A549 (cell line): ENCODE measurements at places on chromosomes 5 and 9. TPM values are rescaled to one million over a fixed set of nuclear protein-coding genes. Genes with fewer than 3 reads are reported as not detected.
A peak's percentile ranks its signal among the peaks of the same experiment; 100 is the strongest.

GRCh38 chr9:96532173-96532572, 82.2 kb downstream of the HABP4 start:
- DNase-seq: no peak

DNA sequence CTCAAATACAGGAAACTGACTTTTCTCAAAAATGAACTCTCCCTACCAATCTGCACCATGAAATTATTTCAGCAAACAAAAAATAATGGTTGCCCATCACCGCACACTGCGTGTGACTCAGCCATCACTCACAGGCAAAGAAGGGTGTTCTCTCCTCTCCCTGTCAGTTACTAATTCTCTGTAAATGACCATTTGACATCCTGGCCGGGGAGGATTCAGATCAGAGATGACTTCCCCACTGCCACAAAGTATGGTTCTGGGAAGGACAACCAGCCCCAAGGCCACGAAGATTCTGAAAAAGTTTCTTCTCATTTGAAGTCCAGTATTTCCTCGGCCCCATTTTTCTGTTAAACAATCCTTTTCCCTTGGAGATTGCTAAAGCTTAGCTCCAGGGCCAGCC, 199.4 kb downstream of the AUH start:
- DNase-seq: no peak

- DNase-seq: no peak
Observed at GRCh38 chr9:127448112-127448805, 2.9 kb downstream of the RPL12 start.

- peak; percentile 35 for DNase-seq
Observed at GRCh38 chr9:91659529-91660495, 236.2 kb upstream of the NFIL3 start.

GRCh38 chr9:4617752-4618151, 44.3 kb upstream of the PLPP6 start:
- DNase-seq: no peak

DNA sequence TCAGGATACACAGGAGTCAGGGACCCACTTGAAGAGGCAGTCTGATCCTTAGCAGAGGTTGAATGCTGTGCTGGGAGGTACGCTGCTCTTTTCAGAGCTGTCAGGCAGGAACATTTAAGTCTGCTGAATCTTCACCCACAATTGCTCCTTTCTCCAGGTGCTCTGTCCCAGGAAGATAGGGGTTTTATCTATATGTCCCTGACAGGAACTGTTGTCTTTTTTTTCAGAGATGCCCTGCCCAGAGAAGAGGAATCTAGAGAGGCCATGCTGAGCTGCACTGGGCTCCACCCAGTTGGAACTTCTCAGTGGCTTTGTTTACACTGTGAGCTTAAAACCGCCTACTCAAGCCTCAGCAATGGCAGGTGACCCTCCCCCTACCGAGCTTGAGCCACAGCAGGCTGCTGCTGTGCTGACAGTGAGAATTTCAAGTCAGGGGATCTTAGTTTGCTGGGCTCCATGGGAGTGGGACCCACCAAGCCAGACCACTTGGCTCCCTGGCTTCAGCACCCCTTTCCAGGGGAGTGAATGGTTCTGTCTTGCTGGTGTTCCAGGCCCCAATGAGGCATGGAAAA, 169.0 kb downstream of the FBXL17 start:
- peak; percentile 21 for DNase-seq

GRCh38 chr5:94240596-94240992, 377.8 kb downstream of the KIAA0825 start:
- DNase-seq: no peak

DNA sequence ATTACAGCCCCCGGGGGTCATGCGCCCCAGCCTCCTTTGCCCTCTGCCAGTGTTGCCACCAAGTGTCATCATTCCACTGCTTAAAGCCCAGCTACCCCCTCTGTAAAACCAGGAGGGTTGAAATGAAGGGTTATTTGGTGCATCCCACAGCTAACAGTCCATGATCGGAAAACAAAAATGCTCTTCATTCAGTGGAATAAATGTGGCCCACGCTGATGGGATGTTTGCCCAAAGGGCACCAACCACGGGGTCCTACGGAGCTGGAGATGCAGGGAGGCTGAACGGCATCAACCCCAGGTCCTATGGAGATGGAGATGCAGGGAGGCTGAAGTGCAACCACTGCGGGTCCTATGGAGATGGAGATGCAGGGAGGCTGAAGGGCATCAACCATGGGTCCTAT, 218.5 kb upstream of the IRX1 start:
- no peak for DNase-seq

Gene PFN3
- not detected in 3 replicates for polyA plus RNA-seq

Gene ROR2
- 0.53 to 0.66 TPM (median 0.53 TPM) in 3 replicates for polyA plus RNA-seq

Gene ANGPTL2
- not detected in 3 replicates for polyA plus RNA-seq

Gene TPPP
- 1.2 to 1.5 TPM (median 1.4 TPM) in 3 replicates for polyA plus RNA-seq

Gene ZNF608
- polyA plus RNA-seq: 0.43 to 0.77 TPM (median 0.66 TPM) in 3 replicates
